ENCODE measurements at places on chromosomes 12 and 14.
A peak's percentile ranks its signal among the peaks of the same experiment; 100 is the strongest.

GRCh38 chr14:96594961-96595360 is 92.8 kb downstream of the PAPOLA start:
- DNase-seq: no peak

DNA sequence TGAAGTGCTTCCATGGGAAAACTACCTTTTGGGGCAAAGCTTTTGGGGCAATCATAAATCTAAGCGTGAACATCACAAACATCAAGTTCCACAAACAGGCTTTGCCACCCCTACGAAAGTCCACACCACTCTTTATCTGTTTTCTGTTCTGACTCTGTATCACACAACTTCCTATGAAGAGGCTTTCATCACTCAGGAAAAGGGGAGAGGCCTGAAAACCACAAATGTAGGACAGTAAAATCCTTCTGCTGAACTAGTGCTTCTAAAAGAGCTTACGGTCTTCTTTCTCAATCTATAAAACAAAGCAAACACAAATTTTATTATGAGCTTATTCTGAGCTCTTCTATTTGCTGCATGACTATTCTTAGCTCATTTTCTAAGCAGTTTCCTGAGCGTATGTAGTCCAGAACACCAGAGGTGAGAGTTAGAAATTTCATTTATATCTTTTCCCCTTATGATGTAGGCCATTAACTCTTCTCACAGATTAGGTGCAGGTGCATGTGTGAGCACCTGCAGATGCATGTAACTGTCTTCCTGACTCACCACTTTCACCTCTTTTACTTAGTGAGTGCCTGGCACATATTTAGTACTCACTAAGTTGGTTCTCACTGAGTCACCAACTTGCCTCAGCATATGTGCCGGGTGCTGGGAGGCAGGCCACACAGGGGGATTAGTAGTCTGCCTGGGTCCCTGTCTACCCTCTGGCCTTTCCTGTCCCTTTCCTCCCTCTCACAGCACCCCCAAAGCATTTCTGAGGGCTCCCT is 32.9 kb upstream of the SYCP3 start:
- DNase-seq: no peak

DNA sequence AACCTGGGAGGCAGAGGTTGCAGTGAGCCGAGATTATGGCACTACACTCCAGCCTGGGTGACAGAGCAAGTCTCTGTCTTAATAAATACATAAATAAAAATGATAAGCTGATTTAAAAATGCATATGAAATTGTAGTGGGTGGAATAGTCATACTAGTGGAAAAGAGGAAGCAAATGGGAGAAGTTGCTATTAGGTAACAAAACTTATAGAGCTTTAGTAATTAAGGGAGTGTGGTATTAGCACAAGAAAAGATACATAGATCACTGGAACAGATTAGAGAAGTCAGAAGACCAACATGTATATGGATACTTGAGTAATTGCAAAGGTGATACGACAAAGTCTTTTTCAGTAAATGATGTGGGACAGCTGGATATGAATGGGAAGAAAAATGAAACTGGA is 26.5 kb downstream of the TECPR2 start:
- no peak for DNase-seq

GRCh38 chr12:102024765-102025164 is 37.0 kb downstream of the WASHC3 start:
- no peak for DNase-seq

DNA sequence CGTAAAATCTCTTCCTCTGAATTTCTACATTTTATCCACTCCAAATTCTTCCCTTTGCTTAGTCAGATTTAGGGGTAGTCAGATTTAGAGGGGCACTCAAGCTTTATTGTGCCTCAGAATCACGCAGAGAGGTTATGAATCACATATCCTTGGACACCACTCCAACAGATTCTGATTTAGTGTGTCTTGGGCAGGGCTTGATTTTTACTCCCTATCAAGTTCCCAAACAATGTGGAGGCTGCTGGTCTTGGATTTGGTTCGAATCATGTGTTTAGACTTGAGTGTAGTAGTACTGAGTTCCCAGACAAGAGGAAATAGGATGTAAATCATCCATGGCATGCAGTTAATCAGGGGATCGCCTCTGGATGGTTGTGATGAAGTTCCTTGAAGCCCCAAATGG is 298.1 kb upstream of the CLEC14A start:
- no peak for DNase-seq

DNA sequence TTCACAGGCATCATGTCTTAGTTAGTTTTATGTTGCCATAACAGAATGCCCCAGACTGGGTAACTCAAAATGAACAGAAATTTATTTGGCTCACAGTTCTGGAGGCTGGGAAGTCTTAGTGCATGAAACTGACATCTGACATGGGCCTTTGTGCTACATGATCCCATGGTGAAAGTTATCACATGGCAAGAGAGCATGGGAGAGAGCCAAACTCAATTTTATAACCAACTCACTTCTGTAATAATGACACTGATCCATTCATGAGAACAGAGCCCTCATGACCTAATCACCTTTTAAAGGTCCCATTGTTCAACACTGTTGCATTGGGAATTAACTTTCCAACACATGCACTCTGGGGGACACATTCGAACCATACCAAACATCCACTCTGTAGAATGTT is 1015.1 kb downstream of the DIO2 start:
- DNase-seq: no peak

GRCh38 chr14:34138175-34138574 is 187.3 kb upstream of the EGLN3 start:
- DNase-seq: no peak

GRCh38 chr12:126248871-126249403 is 1183.7 kb downstream of the AACS start:
- DNase-seq: no peak

DNA sequence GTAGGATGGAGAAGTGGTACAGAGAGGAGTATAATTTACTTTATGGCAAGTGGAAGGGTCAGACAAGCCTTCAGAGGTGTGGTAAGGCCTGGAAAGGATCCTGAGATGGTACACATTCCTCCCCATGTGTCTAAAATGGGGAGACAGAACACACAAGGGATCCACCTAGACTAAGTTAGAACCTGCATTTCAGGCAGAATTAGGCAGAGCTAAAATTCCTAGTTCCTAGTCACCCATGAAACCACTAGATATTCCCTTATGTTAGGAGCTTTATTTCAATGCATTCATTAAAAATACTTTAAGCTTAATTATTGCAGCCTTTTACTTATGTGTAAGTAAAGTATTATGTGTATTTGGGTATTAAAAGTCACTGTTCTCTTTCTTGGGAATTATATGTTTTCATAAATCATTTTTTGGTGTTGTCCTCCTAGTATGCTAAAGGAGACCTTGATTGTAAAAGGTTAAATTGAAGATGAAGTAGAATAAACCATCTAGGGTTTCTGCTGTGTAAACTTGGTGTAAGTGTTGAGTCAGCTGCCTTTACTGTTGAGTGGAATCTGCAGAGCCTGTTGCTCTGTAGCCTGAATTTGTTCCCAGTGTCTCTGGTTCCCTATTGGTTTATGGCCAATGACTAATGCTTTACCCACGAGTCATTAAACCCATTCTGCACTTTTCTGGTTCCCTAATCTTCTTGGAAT is 423.2 kb downstream of the ATP23 start:
- no peak for DNase-seq

GRCh38 chr14:38762426-38762825 is 340.6 kb downstream of the SEC23A start:
- DNase-seq: no peak

DNA sequence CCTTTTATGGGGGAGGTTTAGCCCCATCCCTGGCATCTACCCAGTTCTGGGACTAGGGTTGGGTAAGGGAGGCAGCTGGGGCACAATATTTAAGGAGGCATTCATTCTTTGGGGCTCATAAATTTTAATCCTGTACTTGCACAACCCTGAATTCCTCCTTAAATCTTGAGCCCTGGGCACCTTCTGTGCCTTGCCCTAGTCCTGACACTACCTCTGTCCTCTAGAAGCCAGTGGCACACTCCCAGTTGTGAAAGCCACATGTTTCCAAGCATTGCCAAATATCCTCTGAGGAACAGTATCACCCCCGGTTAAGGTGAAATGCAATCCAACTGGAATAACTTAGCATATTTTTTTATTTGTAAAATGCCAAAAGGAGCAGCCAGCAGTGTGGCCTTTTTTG is 36.6 kb downstream of the SLC16A7 start:
- no peak for DNase-seq

DNA sequence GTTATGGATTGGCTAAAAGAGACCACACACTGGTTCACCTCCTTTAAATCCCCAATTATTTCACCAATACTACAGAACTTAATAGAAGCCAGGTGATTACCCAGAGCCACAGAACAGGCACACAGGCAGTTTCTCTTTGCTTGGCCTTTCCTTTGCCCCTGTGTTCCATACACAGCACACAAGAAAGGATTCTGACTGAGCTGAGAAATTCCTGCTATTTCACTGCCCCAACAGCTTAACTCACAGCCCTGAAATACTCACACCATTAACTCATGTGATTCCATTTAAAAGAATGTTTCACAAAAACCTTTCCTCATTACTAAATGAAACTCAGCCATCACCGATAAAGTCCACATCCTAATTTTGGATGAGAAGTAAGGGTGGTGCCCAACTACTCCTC is 133.6 kb downstream of the MED13L start:
- no peak for DNase-seq

DNA sequence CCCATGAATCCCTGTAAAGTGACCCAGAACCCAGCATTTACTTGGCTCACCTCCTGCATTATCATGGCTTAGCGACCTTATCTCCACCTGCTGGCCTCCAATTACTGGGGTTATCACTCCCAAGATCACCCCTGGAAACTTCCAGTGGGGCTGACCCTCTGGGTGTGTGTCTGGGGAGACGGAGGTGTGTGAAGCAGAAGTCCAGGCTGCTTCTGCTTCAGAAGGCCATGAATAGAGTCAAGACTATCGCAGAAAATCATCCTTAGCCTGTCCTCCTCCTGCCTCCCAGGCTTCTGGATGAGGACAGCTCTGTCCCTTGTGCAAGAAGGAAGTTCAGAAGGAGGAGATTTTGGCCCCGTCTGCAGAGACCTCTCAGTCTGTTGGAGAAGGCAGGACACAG is 408 bp upstream of the KRT72 start:
- no peak for DNase-seq

GRCh38 chr12:122366685-122367475 is 55.6 kb downstream of the CLIP1 start:
- DNase-seq: no peak

DNA sequence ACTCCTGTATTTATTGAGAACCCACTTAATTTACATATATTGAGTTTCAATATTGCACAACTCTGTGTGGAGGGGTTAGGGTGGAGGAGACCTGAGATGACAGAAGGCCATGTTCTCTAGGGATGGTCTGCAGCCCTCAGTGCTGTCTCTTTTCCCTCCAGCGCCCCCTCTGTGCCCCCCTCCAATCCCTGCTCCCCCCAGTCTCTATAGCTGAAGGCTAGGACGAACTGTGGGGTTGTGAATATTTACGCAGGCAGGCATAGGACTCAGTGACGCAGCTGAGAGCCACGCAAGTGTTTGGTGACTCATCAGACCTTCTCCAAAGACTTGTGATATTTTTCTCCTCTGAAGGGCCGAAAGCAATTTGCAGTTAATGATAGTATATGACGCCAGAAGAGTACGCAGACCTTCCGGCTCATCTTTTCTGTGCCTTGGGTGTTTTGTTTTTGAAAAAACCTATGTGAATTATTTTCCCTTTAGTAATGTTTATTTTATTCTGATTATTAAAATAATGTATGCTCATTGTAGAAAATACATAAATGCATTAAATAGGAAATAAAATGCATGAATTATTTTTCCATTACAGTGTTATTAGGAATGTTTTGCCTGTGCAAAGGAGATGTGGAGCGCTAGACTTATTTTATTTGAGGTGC is 85.3 kb downstream of the SLC25A47 start:
- DNase-seq: no peak

DNA sequence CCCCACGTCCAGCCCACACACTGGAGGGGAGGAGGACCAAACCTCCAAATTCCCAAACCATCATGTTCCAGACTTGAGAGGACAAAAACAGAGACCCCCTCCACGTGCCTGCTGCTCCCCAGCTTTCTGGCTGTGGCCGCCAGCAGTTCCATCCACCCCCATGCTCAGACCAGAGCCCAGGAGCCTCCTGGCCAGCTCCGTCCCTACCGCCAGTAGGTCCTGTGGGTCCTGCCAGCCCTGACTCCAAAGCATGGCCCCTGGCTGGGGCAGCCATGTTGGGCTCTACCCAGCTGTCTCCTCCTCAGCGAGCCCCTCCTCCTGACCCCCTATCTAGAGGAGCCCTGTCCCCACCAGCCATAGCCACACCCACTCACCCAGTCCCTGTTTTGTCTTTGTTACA is 227.3 kb upstream of the RTL1 start:
- DNase-seq: no peak

- peak; percentile 36 for DNase-seq
These were observed 635 bp downstream of the LTA4H start for GRCh38 chr12:96034621-96035282.

DNA sequence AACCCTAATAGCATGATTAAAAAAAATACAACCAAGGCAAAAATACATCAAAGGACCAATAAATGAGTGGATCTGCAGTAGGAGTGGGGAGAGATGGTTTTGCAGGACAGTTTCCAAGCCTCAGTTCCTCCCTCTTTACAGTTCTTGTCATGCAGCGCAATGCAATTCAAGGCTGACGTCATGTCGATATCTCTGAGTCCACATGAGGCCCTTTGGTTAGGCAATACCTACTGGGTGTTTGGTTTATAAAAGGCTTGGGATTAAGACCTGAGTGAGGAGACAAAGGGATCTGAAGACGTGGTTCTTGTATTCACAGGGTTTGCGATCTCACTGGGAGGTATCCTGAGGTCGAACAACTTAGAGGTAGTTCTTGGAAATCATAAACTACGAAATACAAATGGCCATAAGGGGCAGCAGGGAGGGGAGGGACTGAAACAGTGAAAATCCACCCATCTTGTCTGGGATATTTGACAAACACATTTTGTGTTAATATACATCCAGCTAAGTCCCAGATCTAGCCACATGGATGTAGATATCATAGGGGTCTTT is 441.0 kb downstream of the FUT8 start:
- DNase-seq: no peak

- peak; percentile 89 for DNase-seq
These were observed at the start of gene DNM1L for GRCh38 chr12:32679091-32679919. Gene DNM1L, plus strand, starts transcription at chr12:32679301. Its CDS starts 63 bp downstream, at chr12:32679364.

DNA sequence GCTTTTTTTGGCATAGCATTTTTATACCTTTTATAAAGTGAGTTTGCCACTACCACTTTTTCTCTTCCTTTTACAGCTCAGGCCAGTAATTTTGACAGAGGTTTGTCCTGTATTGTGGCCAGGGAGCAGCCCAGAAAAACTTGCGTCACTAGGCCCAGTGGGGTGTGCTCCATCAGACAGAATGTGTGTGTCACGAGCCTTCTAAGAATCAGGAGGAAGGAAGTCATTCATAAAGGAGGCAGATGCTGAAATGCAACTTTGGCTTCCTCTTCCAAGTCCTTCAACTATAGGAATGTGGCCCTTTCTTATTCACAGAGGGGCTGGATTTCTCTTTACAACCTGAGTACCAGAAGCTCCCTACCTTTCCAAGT is 10.1 kb upstream of the RAB35 start:
- DNase-seq: no peak

GRCh38 chr12:108060903-108061302 is 68.2 kb upstream of the WSCD2 start:
- DNase-seq: no peak

DNA sequence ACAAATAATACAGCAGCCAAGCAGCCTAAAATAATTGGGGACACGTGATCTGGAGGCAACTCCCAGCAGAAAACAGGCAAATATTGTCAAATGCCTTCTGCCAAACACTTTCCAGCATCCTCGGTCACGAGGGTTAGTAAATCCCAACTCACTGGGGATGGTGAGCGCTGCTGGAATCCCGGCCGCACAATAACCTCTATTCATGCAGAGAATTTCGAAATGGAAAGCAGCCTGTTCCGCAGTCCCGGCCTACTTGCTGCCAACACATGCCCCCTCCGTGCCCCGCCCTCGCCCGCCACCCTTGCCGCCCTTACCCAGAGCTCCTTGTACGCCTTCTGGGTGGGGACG is 62.2 kb downstream of the RFX4 start:
- no peak for DNase-seq

Data from activated CD4-positive, CD25-positive, alpha-beta regulatory T cell treated with anti-CD3 and anti-CD28 coated beads, Interleukin-2, amount 50 U/mL, for 72 hours (primary cell).